ENCODE measurements at places on chromosomes 4 and X.

GRCh38 chr4:32789026-32789608 lies 2068.9 kb downstream of the PCDH7 start:
- no peak for DNase-seq

DNA sequence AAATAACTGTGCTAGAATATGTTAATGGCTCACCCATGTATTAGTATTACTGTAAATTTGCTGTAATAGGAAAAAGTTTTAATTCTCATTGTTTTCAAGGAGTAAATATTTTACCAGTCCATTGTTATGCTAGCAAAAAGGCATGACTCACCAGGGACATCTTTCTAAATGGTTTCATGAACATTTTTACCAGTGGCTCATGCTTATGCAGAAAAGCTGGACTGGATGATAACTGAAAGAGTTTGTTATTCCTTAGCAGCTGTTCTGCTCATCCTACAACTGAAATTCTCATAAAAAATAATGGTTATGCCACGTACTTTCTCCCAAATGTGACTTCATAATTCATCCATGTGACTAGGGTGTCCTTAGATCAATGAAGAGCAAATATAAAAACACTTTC lies 111.9 kb upstream of the PCDH18 start:
- DNase-seq, result no peak

DNA sequence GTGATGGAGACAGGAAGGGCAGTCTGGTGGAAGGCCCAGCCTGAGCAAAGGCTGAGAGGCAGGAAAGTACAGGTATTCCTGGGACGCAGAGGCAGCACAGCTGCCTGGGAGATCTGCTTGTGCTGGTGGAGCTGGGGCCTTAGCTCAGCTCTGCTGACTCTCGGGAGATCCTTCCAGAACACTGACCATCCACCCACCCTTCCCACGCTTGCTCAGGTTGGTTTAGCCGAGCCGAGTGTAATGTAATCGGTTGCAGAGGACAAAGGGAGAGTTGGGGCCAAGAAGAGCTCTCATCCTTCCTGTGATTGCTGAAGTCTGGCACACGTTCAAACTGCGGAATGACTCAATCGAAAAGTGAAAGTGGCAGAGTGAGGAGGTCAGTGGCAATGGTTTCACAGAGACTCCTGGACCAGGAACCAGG lies 43.1 kb upstream of the GPR78 start:
- DNase-seq, result peak; percentile 87

DNA sequence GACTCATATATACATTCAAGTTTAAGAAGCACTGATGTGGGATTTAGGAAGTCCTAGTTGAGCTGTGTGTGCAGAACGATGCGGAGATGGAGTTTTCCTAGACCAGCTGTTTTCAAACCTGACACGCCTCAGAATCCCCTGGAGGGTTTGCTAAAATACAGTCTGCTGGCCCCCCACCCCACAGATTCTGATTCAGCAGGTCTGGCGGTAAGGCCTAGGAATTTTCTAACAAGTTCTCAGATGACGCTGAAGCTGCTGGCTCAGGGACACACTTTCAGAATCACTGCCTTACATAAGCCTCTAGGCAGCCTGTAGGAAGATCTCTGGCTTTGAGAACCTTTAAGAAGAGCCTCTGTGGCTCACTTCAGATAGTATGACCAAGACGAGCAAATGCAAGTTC lies 73.1 kb downstream of the PHEX start:
- DNase-seq, result peak; percentile 22

DNA sequence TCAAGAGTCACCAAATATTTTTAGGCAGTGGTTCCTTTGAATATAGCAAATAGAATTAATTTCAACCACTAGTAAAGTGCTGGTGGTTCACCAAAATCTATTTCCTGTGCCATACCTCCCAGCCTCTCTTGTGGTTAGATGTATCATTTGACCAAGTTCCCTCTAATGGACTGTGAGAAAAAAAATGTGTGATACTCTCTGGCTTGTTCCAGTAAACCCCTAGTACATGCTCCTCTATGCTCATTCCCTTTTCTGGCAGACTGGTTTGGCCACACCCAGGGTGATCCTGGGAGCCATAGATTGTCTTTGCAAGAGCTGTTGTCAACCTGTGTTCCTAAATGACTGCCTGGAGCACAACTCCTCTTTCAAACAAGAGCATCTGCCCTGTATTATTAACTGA lies 109.5 kb downstream of the FRAS1 start:
- DNase-seq, result no peak

GRCh38 chr4:158209825-158210807 lies at the start of gene TMEM144:
TSS of gene TMEM144 (plus strand) at chr4:158210486. CDS start at chr4:158212668, 2,182 bp downstream.
- DNase-seq, result peak; percentile 93

DNA sequence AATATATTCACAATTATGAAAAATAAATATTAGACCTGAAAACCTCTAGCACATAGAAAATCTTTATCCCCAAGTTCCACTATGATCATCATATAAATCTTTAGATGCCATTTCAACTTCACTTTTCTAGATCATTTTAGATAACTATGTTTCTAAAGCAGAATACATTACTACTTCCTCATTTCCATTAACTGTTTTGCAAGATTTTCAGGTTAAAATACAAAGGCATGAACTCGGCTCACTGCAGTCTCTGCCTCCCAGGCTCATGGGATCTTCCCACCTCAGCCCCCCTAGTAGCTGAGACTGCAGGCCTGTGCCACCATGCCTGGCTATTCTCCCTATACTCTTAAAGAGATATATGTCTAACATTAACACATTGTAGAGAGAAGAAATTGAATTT lies 1365.9 kb upstream of the AGA start:
- no peak for DNase-seq

DNA sequence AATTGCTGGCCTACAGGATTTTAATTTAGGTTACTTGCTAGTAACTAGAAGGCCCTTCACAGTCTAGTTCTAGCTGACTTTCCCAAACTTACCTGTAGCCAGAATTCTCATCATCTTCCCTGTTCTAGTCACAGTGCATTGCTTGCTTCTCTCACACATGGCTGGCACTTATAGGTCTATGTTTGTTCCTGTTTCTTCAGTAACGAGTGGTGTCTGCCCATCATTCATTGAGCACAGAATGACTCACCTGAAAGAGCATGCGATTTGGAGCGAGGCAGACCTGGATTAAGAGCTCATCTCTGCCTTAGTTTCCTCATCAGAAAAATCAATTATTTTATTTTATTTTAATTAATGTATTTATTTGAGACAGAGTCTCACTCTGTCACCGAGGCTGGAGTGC lies 201.7 kb upstream of the ANK2 start:
- DNase-seq, result no peak

GRCh38 chrX:7205037-7205577 lies 57.2 kb upstream of the PUDP start:
- DNase-seq, result no peak

GRCh38 chr4:86220121-86220520 lies 139.7 kb downstream of the MAPK10 start:
- no peak for DNase-seq

DNA sequence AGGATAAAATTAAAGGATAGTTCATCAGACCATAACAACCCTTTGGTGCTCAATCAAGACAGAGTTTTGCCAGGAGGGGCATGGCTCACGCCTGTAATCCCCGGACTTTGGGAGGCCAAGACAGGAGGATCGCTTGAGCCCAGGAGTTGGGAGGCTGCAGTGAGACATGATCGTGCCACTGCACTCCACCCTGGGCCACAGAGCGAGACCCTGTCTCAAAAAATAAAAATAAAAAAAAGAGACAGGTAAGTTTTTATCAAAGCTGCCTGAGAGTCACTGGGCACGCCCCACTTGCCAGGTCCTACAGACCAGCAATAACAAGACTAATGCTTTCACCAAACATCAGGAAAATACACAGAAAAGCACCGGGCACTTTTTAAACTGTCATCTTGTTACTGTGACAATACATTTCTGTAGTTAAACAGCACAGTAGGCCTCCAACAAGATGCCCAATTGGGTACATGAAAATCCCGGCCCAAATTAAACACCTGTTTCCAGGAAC lies 765 bp downstream of the CFAP97 start:
- no peak for DNase-seq

DNA sequence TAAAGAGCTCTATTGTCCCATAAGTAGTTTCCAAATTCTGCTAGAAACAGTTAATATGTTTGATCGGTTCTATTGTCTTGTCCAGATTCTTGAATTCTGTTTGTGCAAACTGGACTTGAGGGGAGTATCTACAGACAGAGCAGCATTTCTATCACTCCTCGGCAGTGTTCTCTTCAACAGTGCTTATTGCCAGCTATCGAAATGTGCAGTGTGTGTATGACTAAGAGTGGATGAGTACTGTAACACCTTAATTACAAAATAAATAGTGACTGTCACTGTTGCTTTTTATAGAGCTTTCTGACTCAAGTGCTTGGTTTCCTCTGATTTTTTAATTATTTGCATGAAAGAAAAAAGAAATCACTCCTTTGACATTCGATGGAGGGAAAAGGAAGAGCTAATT lies 274.6 kb downstream of the RPA4 start:
- no peak for DNase-seq

DNA sequence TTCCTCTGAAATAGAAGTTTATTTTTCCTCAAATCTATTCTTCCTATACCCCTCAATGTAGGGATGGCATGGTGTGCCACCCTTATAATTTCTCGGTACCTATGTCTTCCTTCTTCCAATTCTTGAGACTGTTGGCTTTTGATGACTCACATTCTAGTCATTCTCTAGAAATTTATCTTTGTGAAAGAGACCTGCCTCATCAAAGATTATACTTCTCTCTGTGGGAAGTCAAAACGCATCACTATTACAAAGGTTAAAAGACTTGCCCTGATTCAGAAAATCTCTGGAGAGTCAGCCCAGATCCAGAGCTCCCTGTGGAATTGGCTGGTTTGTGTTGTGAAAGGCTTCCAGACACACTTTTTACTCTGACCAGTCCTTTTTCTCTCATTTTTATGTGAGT lies 65.9 kb upstream of the FSTL5 start:
- DNase-seq, result no peak

DNA sequence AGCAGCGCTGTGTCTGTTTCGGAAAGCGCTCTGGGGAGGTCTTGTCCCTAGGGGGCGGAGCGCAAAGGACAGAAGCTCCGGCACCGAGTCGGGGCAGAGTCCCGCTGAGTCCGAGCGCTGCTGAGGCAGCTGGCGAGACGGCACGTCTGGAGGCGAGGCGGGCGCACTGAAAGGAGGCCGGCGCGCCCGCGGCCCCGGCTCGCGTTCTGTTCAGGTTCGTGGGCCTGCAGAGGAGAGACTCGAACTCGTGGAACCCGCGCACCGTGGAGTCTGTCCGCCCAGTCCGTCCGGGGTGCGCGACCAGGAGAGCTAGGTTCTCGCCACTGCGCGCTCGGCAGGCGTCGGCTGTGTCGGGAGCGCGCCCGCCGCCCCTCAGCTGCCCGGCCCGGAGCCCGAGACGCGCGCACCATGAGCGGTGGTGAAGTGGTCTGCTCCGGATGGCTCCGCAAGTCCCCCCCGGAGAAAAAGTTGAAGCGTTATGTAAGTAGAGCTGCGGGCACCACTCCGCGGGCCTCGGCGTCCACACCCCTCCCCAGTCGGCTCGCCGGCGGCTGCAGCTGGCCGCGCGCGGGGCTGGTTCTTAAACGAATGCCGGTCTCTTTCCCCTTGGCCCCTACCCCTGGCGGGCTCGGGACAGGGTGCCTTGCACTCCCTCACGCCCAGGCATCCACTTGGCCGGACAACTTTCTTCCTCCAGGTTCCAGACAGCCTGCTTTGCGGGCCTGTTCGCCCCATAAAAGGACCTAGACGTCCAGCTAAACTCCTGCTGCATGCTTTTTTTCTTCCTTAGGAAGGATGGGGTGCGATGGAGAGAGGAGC lies at the start of gene GAB1:
TSS of gene GAB1 (plus strand) at position 96 of the 819 bp plus-strand sequence. CDS start at position 409, 313 bp downstream.
- DNase-seq, result peak; percentile 76

- DNase-seq, result peak; percentile 83
Observed at GRCh38 chr4:5051278-5052203, at the start of gene STK32B. TSS of gene STK32B (plus strand) at chr4:5051480.

- DNase-seq, result no peak
Observed at GRCh38 chr4:78588894-78589545, 37.5 kb downstream of the ANXA3 start.

DNA sequence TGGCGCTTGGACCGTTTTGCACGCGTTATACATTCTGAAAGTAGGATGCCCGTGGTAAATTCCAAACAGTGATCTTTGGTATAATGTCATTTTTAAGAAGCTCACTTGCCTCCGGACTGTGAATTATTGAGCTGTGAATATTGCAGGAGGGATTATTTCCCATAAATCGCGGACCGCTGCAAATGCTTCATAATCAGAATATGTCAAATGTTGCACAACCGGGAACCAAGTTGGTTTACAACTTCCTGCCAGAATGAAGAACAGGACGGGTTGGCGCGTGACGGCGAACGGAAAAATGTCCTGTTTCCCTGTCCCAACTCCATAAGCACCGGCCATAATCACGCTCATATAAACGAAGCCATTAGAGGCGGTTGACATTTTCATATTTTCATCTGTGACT lies 67.6 kb downstream of the SHOX start:
- no peak for DNase-seq

GRCh38 chr4:98446499-98447375 lies 185.6 kb downstream of the RAP1GDS1 start:
- DNase-seq, result peak; percentile 61

GRCh38 chr4:182177166-182177565 lies 66.0 kb upstream of the TENM3 start:
- no peak for DNase-seq

DNA sequence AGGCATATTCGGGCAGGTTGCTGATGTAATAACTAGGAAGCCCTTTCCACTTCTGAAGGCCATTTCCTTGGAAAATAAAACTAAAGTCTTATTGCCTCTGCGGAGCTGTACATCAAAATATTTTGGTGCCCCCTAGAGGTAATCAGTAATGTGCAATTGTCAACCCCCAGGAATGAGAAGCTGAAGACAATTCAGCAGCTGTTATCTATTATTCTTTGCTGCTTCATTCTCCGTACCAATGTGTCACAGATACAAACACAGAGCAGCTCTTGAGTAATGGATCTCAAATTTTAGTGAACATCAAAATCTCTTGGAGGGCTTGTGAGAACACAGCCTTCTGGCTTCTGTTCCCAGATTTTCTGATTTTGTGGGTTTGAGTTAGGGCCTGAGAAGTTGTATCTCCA lies 3.5 kb upstream of the SLIT2 start:
- DNase-seq, result peak; percentile 80

DNA sequence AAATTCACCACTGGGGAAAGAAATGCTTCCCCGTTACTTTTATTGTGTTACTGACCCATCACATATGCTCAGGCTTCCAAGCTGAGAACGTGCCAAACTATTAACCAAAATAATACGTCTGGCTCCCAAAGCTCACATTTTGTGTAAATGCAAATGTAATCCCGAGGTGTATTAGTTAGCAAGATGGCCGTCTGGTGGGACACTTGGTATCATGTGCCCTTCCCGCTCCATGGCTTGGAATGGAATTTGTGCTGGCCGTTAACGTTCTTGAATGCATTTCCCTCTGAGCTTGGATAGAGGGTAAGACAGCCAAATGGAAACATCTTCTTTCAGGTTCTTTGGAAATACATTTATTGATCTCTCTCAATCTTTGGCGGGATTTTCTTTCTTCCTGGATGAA lies 105.0 kb downstream of the MFAP3L start:
- DNase-seq, result no peak
